ENCODE measurements at places on chromosomes 2 and 18.
A peak's percentile ranks its signal among the peaks of the same experiment; 100 is the strongest.

DNA sequence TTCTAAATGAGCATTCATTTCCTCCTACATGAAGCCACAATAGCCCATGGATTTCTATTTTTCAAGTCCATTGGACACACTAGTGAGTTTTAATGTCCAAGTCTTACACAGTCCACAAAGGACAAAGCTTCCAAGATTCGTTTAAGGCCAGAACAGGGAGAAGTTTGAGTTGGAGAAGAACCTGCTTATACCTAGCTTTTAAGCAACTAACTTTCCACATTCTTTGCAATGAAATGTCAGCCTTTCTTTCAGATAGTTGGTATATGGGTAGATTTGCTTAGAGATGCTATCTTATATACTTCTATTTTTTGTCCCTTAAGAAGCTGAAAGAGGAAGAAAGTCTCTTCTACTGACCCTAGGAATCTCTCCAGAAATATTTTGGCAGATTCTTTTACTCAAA, 66.1 kb upstream of the NPAS2 start:
- DNase-seq: no peak

- DNase-seq: peak; percentile 14
Measured at GRCh38 chr2:218229239-218229638, 12.2 kb downstream of the ARPC2 start.

GRCh38 chr2:120775194-120775593, 39.5 kb downstream of the GLI2 start:
- no peak for DNase-seq

GRCh38 chr2:187424146-187424545, 23.9 kb downstream of the CALCRL start:
- DNase-seq: no peak

- DNase-seq: no peak
Measured at GRCh38 chr2:235267251-235267650, 226.6 kb upstream of the AGAP1 start.

DNA sequence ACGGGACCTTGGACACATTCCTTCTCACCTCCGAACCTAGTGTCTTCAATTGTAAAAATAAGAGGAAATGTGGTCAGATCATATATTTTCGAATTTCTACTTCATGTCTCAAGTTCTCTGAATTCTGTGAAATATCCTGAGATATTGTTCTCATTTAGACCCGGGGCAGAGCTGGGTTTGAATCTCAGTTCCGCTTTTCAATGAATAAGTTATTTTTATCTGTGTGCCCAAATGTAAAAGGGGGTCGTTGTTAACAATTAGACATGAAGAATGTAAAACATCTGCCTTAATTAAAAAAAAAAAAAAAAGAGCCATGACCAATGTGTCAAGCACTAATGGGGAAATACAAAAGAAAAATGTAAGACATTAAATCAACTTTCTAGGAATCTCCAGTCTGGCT, 48.9 kb upstream of the BCL11A start:
- DNase-seq: no peak

DNA sequence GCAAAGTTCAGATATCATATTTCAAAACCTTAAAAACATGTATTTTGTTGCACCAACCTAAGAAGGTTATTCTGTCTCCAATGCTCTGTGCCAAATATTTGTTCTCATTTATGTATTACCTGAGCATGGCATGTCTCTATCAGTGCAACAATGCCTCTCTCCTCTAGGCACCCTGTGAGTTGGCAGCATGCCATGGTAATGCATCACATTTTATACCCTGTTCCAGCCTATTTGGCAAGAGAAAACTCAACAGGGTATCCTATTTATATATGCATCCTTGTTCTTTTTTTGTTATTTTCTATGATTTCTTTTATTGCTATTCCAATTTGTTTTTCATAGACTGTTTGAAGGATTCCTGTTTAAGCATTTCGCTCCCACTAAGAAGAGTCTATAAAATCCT, 126.3 kb upstream of the NRXN1 start:
- no peak for DNase-seq

DNA sequence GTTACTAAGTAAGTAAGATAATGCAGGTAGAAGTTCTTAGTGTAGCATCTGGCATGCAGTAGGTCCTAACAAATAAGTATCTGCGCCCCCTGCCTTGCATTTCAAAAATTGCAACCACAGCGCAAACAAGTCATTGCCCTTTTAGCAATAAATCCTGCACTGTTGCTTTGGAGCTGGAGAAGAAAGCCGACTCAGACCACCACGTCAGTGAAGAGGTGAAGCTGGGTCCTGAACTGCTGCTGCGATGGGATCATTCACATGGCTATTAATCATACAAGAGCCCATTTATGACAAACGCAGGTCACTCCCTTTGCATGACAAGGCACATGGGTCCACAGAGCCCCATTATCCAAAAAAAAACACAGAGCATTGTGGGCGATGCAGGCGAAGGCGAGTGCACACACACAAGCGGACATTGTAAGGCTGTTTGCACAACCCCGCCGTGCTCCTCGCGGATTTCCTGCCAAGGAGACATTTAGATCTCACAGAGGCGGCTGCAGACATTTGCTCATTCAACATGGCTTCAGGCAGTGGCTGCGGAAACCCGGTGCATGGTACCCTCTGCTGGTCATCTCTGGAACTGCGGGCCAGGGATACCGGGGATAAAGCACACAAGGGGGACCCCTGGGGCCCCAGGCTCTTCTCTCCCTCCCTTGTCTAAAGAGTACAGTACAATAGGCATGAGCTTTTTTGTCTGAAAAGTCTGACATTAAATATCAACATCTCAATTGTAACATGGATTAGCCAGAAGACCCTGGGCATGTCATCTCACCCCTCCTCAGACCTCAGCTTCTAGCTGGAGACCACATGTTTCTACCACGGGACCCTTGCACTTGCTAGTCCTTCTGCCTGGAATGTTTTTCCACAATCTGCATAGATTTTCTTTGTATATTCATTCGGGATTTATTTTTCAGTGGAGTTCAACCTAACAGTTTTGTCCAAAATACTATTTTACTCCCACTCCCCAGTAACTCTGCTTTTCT, 56.7 kb downstream of the CYRIA start:
- DNase-seq: peak; percentile 77

All from stimulated activated CD8-positive, alpha-beta memory T cell treated with anti-CD3 and anti-CD28 coated beads, Interleukin-4, amount 100 ng/mL, for 4 hours (primary cell).